NCI-H774 (cell line): ENCODE measurements at places on chromosomes 5 and 9.

- no peak for DNase-seq
Measured at GRCh38 chr5:53035868-53036381, 46.8 kb downstream of the ITGA2 start.

DNA sequence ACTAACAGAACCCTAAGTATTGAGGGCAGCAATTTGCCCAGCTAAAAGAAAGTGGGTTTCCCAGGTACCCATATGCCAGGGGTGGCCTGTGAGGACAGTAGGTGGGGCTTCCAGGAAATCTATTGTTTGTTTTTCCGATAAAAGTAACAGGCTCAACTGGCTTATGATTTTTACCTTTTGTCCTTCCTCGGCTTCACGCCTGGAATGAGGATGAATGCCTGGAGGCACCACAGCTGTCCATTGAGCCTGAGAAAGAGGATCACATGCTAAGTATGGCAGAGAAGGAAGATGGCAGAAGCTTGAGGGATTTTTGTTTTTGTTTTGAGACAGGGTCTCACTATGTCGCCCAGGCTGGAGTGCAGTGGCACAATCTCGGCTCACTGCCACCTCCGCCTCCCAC lies 84.1 kb downstream of the KLF4 start:
- DNase-seq: no peak

DNA sequence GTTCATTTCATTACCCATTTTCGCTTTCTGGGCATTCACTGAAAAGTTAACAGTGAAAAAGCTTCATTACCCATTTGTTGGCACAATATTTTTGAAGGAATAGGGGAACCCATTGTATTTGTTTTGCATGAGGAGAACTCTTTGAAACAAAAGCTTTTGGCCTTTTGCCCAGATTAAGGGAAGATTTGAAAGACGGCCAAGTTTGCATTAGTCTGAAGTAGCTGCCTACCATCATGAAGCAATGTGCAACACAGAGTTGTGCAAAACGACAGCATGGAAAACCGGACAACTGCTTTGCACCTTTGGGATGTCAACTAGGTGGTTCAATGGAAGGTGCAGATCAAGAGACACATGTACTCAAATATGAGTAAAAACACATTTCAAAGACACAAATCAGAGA lies 84.9 kb downstream of the TRPM3 start:
- DNase-seq: peak; percentile 7

- no peak for DNase-seq
Measured at GRCh38 chr5:120567921-120568320, 103.8 kb downstream of the PRR16 start.

- no peak for DNase-seq
Measured at GRCh38 chr5:88824892-88825583, 57.9 kb downstream of the MEF2C start.

- no peak for DNase-seq
Measured at GRCh38 chr5:110343616-110344015, 382.9 kb downstream of the TMEM232 start.

GRCh38 chr9:96331236-96331947 lies 29.4 kb upstream of the HSD17B3 start:
- no peak for DNase-seq

- no peak for DNase-seq
Measured at GRCh38 chr9:89305868-89306267, 5.1 kb upstream of the CKS2 start.

DNA sequence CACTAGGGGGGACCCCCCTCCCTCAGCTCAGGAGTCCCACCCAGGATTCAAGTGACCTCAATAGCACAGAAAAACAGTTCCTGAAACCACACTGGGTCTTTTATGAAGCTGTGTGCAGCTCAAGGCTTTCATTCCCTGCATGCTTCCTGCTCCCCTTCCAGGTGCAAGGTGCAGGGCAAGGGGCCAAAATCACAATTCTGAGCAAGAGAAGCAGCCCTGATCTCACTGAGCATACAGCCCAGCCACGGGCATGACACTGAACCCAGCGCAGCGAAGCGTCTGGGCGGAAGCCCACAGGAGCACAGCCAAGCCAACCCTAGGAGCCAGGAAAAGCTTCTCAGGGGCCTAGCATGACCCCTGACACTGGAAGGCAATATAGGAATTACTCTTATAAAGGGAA lies 62.9 kb downstream of the IRX2 start:
- DNase-seq: peak; percentile 81

GRCh38 chr5:179487145-179487544 lies 63.2 kb upstream of the RUFY1 start:
- DNase-seq: no peak

DNA sequence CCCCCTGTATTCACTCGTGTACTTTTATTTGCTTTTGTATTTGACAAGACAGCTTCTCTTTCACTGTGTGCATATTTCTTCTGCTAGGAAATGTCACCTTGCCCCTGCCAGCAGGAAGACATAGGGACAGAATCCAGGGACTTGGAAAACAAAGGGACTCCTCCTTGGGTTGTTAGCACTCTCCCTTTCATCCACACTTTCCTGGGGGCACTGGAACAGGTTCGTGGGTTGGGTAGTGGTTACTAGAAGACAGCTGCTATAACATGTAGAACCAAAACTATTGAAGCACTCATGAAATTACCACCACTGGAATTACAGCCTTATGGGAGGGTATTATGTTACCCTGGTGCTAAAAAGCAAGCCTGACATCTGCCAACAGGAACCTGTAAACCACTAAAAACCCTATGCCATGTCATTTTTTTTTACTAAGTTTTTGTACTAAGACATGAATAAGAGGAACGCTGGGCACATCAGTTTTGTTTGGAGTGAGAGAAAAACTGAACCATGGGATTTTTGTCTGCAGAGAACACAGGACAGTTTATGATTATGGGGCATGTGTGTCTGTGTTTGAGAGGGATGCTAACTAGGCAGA lies 4.7 kb upstream of the CCL28 start:
- DNase-seq: no peak

GRCh38 chr5:169029661-169030274 lies 271.2 kb downstream of the SLIT3 start:
- no peak for DNase-seq

- no peak for DNase-seq
Measured at GRCh38 chr5:24268482-24269056, 376.2 kb downstream of the CDH10 start.

GRCh38 chr9:117325831-117326230 lies 89.0 kb downstream of the ASTN2 start:
- no peak for DNase-seq

- DNase-seq: no peak
Measured at GRCh38 chr5:61482980-61483379, 150.9 kb downstream of the ZSWIM6 start.

GRCh38 chr9:114822708-114823107 lies 16.9 kb upstream of the TNFSF15 start:
- no peak for DNase-seq
